NCI-H2171 treated with DMSO at 0.1 percent for 48 hours (cell line): ENCODE measurements at places on chromosomes 5 and 9.

- no peak for DNase-seq
Observed at GRCh38 chr5:34756781-34757624, 82.0 kb upstream of the TTC23L start.

- peak; percentile 5 for DNase-seq
Observed at GRCh38 chr9:79567671-79568098, 4.1 kb upstream of the TLE4 start.

DNA sequence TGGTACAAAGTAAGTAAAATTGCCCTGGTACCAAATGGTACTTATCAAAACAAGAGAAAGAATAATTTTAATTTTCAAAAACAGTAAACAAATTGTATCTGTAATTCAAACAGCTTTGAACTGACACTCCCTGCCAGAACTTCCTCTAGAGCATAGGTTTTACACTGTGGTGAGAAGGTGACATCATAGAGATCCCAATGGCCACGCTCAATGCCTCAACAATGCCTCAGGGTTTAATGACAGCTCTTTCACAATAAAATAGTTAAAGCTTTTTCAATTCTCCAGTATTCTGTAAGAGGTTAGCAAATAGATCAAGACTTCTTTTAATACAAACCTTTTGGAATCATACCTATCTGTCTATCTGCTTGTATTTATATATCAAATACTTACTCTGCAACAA is 437.1 kb downstream of the PRR16 start:
- DNase-seq, result no peak

GRCh38 chr9:9392755-9393154 is 1220.0 kb downstream of the PTPRD start:
- DNase-seq, result no peak

GRCh38 chr5:134449167-134449566 is 37.5 kb upstream of the CDKN2AIPNL start:
- no peak for DNase-seq

GRCh38 chr9:107982745-107983144 is 493.2 kb upstream of the KLF4 start:
- DNase-seq, result no peak

GRCh38 chr5:157484768-157485167 is 24.8 kb downstream of the NIPAL4 start:
- peak; percentile 76 for DNase-seq

DNA sequence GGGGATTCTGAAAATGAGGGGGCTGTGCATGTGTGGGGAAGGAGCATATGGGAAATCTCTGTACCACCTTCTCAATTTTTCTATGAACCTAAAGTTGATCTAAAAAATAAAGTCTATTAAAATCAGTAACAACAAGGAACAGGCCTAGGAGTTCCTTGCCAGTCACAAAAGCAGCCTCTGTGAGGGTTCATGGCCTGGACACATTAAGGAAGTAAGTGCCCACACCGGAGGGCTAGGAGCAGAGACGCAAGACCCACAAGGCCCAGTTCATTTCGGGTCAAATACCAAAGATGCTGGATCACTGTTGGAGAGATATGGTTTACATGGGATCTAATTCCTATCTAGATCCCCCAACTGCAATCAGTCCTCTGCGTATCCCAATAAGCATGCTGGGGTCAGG is 88.4 kb downstream of the SEMA4D start:
- no peak for DNase-seq

DNA sequence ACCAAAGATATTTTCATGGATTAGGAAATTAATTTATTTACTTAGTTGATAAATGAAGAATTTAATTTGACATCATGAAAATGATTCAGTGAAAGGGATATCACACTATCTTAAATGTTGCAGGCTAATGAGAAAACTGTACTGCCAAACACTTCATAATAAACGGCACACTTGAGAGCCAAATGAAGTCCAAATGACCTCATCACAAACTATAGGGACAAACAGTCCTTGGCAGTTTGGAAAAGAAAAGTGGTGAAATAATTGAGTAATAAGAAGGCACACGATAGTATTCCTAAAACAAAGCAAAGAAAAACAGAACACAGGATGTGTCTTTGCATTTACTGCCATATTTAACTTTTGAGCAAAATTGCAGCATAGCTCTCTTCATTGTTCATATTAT is 116.9 kb upstream of the TLR4 start:
- DNase-seq, result no peak

DNA sequence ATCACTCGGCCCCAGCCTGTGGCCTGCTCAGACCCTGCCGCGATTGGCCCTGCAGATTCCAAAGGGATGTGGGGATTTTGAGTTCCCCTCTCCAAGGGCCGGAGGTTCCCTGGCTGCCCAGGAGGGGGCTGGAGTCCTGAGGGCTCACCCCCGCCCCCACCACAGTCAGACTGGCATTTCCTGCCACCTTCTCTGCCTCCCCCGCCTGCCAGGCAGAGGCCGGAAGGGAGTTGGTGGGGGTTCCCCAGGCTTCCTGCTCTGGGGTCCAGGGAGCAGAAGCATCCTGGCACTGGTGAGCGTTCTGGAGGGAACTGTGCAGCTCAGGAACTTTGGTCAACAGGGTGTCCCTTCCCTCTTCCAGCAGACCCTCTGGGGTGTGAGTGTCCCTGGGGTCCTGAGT is 70.6 kb downstream of the RXRA start:
- no peak for DNase-seq

- DNase-seq, result no peak
Observed at GRCh38 chr9:83339435-83339834, 198.8 kb downstream of the FRMD3 start.

DNA sequence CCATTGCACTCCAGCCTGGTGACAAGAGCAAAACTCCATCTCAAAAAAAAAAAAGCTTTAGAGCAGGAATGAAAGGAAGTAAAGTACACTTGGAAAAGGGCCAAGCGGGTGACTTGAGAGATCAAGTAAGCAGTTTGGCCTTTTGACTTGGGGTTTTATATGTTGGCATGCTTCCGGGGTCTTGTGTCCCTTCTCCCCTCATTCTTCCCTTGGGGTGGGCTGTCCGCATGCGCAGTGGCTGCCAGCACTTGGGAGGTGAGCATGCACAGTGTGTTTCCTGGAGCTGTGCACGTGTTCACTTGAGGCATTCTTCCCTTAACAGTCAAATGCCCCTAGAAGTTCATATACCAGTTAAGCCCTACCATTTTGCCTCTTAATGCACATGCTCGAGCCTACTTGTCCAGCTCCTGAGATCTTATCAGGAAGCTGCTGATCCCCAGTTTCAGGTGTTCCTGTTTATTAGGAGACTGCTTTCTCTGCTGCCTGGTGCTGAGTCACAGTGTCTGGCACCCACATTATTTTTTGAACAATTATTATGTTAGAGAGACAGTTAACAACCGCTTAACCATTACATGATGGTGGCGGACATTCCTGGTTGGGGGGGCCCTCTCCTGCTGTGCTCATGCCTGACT is 32.6 kb upstream of the PRRC2B start:
- peak; percentile 56 for DNase-seq

- DNase-seq, result no peak
Observed at GRCh38 chr5:96881511-96882115, 5.3 kb downstream of the ERAP2 start.

DNA sequence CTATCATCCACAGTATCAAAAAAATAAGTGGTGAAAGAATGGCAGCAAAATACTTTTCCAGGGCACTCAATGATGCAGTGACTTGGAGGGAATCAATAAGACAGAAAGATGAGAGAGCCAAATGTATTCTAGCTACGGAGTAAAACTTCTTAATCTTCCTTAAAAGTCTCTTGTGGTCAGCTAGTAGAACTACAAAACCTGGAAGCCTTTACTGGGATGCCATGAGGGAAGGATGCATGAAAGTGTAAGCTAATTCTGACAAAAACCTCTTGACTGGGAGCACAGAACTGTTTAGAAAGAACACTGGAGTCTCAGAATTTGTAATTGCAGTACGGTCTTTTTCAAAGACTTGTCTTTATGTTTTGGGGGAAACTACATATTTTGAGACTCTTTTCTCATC is 432.8 kb upstream of the PTPRD start:
- no peak for DNase-seq

DNA sequence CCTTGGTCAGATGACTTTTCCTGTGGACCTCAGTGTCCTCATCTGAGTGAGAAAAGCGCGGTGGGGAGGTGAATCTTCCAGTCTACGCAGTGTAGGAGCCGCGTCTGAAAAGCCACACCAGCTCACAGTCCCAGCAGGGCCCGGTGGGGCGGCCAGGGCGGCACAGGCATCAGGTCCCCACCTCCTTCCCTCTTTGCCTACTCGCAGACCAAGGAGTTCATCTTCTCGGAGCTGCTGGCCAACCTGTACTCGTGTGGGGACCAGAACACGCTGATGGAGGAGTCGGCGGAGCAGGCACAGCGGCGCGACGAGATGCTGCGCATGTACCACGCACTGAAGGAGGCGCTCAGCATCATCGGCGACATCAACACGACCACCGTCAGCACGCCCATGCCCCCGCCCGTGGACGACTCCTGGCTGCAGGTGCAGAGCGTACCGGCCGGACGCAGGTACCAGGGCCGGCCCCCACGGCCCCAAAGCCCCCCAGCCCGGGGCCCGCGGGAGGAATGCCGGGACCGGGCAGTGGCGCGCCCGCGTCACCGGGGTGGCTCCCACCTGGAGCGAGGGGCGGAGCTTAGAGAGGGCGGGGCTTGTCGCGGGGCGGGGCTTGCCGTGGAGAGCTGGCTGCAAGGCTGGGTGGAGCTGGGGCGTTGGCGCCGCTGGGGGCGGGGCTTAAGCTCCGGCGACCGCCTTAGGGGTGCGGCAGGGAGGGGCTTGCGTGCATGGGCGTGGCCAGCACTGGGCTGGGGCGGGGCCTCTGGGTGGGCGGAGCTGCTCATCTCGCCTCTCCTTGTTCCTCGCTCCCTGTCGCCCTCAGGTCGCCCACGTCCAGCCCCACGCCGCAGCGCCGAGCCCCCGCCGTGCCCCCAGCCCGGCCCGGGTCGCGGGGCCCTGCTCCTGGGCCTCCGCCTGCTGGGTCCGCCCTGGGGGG is 25.6 kb downstream of the GOLGA2 start:
- DNase-seq, result no peak

DNA sequence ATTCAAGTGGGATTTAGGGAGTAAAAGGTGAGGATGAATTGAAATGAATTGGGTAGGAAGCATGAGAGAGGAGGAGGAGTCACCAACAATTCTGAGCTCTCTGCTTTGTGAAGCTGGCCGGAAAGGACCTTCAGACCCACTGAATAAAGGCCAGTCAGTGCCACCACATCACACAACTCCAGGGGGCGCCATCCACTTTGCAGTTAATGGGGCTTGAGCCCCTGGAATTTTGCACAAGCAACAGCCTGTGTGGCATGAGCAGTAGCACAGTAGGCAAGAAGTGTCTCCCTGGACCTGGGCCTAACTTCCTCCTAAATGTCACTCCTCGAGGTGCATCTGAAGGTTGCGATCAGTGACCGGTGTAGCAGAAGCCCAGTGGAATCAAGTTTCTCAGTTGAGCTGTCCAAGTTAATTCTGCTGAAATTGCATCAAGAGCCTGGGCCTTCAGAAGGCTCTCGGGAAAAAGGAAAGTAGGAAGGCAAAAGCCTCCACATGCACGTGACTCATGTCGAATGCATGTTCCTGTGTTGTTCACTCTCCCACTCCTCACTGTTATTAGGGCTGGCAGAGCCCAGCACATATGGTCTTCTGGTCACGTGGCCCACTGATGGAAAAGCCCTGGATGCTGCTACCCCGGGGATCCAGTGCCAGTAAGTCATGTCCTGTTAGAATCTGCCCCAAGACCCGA is 27.8 kb upstream of the GLIS3 start:
- no peak for DNase-seq

DNA sequence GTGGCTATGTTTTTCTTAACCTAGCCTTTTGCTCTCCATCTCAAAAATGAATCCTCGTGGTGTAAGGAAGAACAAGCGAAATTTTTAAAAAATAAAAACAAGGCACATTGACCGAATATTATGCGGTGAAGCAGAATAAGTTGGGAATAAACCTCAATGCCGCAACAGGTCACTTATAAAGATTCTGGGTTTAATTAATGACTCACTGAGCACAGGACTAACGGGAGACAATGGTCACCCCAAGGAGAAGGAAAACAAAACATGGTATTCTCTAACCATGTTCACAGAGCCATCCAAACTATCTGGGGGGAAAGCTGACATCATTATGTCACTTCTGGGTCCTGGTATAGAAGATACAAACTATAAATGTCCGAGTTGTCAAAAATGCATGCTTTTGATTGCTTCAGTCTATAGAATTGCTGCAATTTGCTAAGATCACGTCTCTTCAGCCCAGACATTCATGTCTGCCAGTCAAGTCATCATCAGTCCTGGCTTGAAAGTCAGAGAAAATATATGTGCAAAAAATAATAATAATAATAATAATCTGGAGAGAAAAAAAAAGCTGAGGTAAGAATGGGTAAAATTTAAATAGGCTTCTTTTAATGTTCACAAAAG is 280.6 kb downstream of the NR2F1-AS1 start:
- no peak for DNase-seq

GRCh38 chr5:50647726-50648125 is 18.7 kb upstream of the PARP8 start:
- DNase-seq, result no peak

GRCh38 chr9:109791003-109791677 is 11.1 kb downstream of the PALM2AKAP2 start:
- no peak for DNase-seq

DNA sequence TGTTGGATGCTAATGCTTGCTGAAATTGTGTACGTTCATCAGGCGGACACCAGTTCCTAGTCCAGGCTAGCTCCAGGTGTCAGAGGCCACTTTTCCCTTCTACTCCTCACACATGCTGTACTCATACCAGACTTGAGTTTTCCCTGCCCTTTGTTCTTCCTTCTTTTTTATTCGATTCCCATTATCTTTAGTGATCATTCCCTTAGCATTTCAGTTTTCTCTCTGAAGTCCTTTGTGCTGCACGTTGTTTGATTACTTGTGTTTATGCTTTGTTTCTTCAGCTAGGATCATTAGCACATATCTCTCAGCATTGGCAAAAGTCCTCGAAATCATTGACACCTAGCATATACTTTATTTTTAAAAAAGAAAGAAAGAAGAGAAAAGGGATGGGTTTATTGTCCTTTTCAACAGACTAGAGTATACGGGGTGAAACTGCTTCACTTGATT is 409 bp upstream of the COX7C start:
- no peak for DNase-seq

DNA sequence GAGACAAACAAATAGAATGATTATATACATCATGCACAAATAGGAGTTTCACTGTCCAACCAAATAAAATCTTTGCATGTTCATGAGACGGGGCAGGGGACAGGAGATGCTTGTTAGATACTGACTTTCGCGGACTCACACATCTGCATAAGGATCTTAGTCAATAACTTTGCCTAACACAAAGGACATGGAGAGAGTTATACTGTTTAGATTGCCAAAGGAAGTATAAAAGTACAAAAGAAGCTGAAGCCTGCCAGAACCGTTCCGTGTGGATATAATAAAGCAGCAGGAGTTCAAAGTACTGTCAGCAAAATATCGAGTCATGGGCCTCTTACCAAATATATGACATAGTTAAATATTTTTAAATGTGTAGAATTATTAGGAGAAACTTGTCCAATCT is 1148.4 kb downstream of the EFNA5 start:
- no peak for DNase-seq

- DNase-seq, result no peak
Observed at GRCh38 chr9:970151-970996, 6.1 kb upstream of the DMRT3 start.

GRCh38 chr5:67548520-67549295 is 352.1 kb upstream of the CD180 start:
- DNase-seq, result no peak
